Epithelial cell of prostate (primary cell): ENCODE measurements at places on chromosomes 16 and 17.

DNA sequence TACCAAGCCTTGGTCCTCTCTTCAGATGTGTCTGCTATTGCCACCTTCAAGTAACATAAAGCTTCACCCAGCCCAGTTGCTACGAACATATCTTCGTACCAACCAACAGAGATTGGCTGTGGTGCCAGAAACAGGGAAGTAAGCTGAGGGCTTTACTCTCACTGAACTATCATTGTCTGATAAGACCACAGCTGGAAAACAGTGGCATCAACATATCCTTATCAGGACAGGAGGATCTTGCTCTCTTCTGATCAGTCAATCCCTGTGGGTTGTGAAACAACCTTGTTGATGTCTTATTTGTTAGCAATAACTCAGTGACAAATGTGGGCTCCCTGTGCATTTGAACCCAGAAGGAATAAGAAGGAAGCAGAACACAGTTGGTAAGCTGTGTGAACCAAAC lies 446.3 kb upstream of the MAF start:
- no peak for DNase-seq

- DNase-seq: no peak
These were observed 87.2 kb downstream of the LITAF start for GRCh38 chr16:11499295-11500089.

- DNase-seq: no peak
These were observed 83.2 kb downstream of the SPECC1 start for GRCh38 chr17:20092261-20092867.

DNA sequence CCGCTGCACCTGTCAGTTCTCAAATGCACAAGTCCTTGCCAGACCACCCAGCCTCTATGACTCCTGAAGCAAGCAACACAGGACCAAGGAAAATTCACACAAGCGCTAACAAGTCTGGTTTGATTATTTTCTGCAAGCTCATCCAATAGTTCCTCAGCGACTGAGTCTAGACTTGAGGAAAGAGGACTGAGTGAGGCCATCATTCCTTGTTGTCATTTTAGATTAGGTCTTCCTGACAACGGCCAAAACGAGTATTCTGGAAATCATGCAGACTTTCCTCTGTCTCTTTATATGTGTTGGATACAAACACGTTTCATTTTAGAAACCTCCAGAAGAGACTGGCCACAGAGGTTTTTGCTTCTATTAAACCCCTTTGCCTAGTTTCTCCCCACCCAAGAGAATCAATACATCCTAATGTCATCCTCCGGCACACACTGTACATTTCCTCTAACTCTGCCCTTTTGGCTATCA lies 561 bp downstream of the CCDC47 start:
- no peak for DNase-seq

DNA sequence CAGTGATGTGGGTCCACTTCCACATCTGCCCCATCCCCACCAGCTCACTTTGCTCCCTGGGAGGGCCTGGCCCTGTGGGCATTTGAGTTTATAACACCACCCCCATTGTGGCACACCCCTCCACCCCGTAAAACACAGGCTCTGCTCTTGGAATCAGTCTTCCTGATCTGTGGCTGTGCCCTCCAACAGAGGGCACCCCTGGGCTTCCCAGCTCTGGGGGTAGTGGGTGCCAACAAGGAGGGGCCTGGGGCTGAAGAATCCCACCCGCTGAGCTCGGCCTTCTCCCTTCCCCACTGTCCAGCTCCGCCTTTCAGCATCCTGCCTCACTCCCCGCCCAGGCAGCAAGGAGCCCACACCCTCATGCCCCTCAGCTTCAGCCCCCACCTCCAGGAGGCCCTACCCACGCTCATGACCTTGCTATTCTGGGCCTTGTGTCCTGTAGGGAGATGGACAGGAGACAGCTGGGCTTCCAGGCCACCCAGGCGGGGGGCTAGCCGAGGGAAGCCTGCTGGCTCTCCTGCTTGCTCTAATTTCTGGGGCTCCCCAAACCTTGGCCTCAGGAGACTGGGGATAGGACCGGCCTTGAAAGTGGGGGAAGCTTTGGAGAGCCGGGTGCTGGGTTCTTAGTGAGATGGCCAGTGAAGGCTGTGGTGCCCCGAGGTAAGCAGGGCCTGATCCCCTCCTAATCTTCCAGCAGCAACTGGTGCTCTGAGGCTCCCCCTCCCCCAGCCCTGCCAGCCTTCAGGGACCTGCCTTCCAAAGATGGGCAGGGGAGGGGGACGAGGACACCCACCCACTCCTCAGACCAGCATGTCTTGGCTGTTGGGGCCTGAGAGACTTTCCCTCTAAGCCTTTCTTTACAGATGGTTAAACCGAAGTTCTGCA lies 2.9 kb upstream of the ATP2A1 start:
- DNase-seq: no peak

DNA sequence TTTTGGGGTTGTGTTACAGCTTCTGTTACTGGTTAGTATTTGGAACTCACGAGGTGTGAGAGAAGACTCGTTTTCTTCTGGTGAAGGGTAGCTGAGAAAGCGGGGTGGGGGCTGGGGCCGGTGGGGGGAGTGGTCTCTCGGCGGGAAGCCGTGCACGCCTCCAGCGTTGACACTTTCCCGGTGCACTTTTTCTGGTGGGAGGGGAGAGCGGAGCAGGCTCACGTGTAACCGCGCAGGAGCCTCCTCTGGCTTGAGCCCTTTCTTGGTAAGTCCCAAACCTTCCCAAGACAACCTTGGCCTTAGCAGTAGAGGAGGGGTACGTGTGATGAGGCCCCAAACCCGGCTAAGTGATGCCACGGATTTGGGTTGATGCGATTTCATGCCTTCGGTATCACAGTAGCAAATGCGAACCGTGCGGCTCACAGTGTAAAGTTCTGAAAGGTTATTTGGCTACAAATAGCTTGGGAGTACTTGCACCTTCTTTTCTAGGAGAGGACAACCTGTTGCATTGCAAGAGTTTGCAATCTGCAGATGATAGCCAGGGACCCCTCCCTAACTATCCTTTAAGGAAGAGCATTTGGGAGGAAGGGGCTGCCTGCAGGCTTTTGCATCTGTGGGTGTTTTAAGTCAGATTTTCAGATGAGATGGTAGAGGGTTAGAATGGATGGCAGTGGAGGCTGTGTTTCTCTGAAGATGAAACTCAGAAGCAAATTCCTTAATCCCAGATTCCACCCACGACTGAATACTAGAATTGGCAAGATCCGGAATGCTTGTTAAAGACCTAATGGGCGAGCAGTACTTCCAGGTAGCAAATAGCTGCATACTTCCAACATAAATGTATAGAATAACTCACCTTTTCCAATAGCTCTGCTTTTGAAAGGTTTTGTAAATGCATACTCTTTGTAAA lies 1.5 kb downstream of the HLF start:
- DNase-seq: no peak

GRCh38 chr17:67615011-67615561 lies 102.7 kb upstream of the NOL11 start:
- no peak for DNase-seq

GRCh38 chr16:85046472-85046916 lies 18.9 kb downstream of the KIAA0513 start:
- no peak for DNase-seq

DNA sequence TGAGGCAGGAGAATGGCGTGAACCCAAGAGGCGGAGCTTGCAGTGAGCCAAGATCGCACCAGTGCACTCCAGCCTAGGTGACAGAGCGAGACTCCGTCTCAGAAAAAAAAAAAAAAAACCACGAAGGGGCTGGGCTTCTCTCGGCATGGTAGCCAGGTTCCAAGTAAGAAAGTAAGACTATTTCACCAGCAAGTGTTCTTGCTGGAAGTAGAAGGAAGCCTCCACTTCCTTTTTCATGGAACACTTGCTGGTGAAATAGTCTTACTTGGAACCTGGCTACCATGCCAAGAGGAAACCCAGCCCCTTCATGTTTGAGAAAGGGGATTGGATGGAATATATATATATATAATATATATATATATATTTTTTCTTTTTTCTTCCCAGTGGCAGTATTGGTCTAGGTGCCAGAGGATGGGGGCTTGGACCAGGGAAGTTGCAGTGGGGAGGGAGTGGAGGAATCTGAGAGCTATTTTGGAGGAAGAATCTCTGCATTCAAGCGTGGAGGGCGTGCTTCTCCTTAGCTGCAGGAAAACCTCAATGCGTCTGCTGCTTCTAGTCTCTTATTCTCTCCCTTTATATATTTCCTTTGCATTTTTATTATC lies 7.2 kb upstream of the N4BP1 start:
- no peak for DNase-seq

DNA sequence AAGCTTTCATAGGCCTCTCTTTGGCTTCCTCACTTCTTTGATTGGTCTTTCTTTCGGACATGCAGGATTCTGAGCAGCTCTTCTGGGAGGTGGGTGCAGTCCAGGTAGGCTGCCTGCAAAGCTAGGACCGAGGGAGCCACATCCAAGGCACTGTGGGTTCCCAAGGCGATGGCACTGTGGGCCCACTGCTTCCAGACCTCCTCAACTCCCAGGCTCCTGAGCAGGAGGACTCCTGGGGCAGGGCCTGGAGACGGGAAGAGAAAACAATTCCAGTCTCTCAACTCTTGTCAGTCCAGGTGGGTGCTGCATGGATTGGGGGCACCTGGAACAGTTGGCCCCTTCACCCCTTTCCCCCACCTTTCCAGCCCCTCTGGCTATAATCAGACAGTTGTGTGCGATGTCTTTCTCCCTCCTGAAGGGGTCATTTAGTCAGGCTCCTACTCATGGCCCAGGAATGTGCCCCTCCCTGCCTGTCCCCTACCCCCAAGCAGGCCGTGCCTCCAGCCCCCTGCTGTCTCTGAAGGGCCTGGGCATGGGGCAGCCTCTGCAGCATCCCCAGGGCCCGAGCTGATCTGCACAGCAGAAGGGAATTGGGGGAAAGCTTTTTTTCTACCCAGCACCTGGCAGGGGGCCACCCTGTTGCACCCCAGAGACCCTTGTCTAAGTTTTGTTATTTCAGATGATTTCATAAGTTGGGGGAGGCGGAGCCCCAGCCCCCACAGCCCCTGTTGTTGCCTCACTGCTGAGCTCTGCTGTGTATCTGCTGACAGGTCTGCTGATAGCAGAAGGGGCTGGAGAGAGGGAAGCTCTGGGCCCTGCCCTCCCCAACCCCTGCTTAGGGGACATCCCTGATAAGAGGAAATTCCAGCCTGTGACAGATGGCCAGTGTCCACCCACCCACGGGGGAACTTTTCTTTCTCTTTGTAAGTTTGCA lies 330.3 kb downstream of the SEC14L1 start:
- DNase-seq: no peak

GRCh38 chr17:66114609-66115008 lies 77.3 kb downstream of the CEP112 start:
- no peak for DNase-seq

DNA sequence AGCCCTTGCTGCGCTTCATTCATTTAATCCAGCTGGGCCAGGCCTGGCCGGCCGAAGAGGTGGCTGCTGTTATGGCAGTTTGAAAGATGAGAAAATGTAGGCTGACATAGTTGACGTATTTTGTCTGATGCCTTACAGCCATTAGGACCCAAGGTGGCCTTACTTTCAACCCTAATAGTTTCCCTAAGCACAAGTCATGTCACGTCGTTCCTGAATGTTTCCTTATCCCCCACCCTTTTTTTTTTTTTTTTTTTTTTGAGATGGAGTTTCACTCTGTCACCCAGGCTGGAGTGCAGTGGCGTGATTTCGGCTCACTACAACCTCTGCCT lies 307 bp upstream of the GOT2 start:
- no peak for DNase-seq

GRCh38 chr17:48611213-48611612 lies 396 bp upstream of the HOXB7 start:
- no peak for DNase-seq

GRCh38 chr17:35774499-35774898 lies 13.8 kb downstream of the C17orf50 start:
- no peak for DNase-seq

DNA sequence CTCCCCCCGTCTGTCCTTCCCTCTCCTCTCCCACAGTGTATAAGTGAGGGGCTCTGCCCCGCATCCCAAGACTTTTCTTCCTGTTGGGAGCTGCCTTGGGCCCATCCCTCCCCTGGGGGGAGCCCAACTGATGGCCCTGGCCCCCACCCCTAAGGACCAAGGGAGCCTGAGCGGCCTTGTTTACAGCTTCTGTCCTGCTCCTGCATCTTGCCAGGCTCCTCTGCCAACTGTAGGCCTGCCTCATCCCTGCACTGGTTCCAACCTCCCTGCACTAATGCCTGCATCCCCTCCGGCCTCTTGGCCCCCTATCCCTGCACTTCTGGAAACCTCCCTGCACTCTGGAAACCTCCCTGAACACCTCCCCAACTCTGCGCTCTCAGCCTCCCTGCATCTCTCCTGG lies 1.4 kb upstream of the PAGR1 start:
- DNase-seq: no peak

DNA sequence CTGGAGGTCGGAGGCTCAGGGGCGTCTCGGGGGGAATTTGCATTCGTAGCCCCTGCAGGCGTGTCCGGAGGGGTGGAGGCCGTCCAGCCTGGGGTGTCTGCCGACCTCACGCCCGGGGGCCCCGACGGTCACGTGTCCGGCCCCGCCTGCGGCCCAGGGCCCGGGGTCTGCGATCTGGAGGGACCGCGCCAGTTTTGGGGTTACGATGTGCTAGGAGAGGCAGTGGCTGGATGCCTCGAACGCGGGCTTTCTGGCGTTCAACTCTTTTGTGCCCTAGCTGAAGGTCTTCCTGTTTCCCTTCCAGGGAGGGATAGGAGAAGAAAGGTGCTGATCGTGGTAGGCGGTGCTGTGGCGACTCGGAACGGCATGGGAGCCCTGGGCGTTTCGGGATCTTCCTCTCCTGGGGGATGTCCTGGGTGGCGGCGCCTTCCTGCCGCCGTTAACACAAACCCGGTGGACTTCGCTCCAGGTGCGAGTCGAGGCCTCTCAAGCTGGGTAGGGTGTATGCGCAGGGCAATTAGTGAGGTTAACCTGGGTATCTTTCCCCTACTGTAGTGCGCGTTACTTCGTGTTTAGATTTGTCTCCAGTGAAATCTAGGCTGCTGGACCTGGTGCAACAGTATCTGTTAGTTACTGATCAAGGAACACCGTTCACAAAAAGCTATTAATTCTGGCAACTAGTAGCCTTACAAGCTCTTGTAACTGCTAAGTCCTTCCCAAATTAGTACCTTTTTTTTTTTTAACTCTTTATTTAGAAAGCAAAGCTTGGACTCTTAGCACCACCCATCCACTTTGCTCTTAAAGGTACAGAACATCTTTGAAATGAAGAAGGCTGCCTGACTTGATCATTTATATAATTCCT lies 1.3 kb downstream of the AKAP1 start:
- DNase-seq: no peak

GRCh38 chr17:79865351-79866210 lies 26.3 kb upstream of the CBX4 start:
- no peak for DNase-seq

- no peak for DNase-seq
These were observed 60.0 kb downstream of the KLHDC4 start for GRCh38 chr16:87705771-87706277.

DNA sequence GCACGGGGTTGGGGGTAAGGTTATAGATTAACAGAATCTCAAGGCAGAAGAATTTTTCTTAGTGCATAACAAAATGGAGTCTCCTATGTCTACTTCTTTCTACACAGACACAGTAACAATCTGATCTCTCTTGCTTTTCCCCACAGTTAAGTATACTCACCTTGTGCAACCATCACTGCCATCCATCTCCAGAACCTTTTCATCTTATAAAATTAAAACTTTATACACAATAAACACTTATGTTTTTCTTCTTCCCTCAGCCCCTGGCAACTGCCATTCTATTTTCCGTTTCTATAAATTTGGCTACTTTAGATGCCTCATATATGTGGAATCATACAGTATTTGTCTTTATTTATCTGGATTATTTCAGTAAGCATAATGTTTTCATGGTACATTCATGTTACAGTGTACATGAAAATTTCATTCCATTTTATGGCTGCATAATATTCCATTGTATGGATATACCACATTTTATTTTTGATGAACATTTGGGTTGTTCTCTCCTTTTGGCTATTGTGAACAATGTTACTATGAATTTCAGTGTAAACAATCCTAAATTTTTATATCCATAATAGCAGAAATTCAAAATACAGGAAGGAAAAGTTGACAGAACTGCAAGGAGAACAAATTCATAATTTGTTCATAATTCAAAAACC lies 25.7 kb upstream of the FA2H start:
- no peak for DNase-seq
